WTC11 (cell line): ENCODE measurements at places on chromosomes 2 and 18. TPM values are rescaled to one million over a fixed set of nuclear protein-coding genes. Genes with fewer than 3 reads are reported as not detected.

TRIM43 gene
- total RNA-seq: 0.11 TPM in 1 of 3 replicates, not detected in the others

GNLY gene
- 0.44 TPM in 1 of 3 replicates, not detected in the others for total RNA-seq

COL4A4 gene
- total RNA-seq: 1.9 to 3.1 TPM (median 1.9 TPM) in 3 replicates

POTEE gene
- 2.1 to 2.6 TPM (median 2.2 TPM) in 3 replicates for total RNA-seq

GPR45 gene
- 0.21 TPM in 1 of 3 replicates, not detected in the others for total RNA-seq

SPEG gene
- total RNA-seq: 55.3 to 62.7 TPM (median 57.8 TPM) in 3 replicates

RPRM gene
- 25.4 to 29.0 TPM (median 28.1 TPM) in 3 replicates for total RNA-seq

NMS gene
- total RNA-seq: not detected in 3 replicates

CERKL gene
- total RNA-seq: 0.14 to 0.24 TPM in 2 of 3 replicates, not detected in the other

PCARE gene
- not detected in 3 replicates for total RNA-seq

OTX1 gene
- 0.90 to 1.6 TPM (median 1.2 TPM) in 3 replicates for total RNA-seq

GALNT13 gene
- 8.5 to 9.9 TPM (median 8.8 TPM) in 3 replicates for total RNA-seq

TPRKB gene
- 27.3 to 30.6 TPM (median 29.8 TPM) in 3 replicates for total RNA-seq

BUB1 gene
- total RNA-seq: 115 to 118 TPM (median 116 TPM) in 3 replicates
